ENCODE measurements at places on chromosomes 1 and 21.

DNA sequence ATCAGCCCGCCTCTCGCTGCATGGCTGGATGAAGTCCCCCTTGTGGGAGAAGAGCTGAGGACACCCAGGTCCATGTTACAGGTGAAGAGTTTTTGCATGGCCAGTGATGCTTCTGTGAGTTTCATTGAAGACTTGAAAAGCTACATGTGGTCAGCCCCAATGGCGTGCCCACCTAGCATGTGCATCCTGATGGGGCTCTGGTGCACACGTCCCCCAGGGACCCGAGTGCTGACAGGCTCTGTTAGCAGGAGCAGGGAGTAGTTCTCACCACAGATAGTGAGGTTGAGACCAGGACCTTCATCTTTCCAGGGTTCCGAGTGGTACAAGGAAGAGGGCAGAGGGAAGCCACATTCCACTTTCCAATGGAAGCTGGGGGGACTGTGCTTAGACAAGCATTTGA lies 184.8 kb upstream of the C1orf174 start:
- no peak for DNase-seq

DNA sequence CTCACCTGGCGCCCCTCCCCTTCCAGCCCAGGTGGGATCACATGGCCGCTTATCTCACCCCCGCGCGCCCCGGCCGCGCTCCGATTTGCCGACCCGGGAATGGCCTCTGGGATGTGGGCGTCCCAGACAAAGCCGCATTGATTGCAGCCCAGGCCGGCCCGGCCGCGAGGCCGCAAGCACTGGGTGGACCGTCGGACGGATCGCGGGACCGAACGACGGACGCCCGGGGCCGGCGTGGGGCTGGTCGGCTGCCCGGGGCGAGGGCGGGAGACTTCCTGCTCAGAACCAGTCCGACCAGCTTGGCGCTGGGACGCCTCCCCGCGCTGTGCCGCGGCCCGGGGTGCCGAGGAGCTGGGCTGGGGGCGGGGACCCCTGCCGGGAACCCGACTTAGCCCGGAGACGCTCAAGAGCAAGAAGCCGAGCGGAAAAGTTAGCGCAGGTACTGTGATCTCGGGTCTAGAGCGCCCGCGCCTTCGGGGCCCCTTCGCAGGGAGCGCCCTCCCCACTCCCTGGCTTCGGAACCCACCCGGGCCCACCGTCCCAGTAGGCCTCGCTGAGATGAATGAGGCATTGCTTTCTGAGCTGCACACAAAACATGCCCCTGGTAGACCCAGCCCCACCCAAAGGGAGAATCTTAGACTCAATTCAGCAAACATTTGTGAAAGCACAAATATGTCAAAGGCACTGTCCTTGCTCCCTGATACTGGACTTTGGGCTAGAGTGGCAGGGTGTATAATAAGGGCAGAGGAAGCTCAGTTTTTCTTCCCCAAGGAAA lies 415 bp upstream of the LAD1 start:
- DNase-seq: no peak

DNA sequence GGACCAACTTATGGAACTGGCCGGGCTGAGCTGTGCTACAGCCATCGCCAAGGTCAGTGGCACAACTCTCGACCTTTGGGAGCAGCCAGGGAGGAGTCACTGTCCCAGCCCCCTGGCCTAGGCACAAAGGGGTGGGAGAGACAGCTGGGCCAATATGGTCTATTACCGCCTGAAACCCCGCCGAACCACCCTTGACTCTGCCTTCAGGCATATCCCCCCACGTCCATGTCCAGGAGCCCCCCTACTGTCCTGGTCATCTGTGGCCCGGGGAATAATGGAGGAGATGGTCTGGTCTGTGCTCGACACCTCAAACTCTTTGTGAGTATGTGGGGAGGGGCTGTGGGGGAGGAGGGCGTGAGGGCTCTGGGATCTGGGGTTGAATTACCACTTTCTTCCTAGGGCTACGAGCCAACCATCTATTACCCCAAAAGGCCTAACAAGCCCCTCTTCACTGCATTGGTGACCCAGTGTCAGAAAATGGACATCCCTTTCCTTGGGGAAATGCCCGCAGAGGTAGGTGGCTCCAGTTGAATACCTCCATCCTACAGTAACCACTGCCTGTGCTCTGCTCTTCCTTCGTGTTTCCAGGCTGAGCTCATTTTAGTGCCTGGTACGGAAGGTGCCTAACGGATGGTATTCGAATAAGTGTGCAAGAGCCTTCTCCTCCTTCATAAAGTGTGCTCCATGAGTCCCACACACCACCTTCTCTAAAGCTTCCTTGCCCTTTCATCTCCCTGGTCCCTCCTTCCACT lies 758 bp downstream of the NAXE start:
- no peak for DNase-seq

GRCh38 chr1:148160048-148160342 lies 7.9 kb upstream of the NBPF11 start:
- DNase-seq: no peak

GRCh38 chr1:206892351-206892984 lies 4.8 kb upstream of the IL24 start:
- no peak for DNase-seq

DNA sequence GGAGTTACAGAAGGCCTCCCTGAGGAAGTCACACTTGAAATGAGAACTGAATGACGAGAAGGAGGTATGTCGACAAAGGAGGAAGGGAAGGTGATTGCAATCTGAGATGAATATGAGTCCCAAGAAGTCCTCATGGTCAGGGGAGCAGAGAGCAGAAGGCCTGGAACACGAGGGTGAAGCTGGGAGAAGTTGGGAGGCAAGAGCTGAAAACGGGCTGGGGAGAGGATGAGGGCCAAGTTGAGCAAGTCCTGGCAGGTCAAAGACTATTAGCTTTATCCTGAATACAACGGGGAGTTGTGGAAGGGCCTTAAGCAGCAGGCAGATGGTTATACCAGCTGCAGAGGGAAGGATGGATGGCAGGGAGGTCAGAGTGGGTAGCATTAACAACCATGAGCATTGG lies 89.5 kb downstream of the KCNJ15 start:
- no peak for DNase-seq

- DNase-seq: peak; percentile 15
These were observed 10.0 kb downstream of the LRRC53 start for GRCh38 chr1:74502432-74502831.

GRCh38 chr1:8822373-8823294 lies 5.2 kb upstream of the RERE start:
- peak; percentile 73 for DNase-seq

DNA sequence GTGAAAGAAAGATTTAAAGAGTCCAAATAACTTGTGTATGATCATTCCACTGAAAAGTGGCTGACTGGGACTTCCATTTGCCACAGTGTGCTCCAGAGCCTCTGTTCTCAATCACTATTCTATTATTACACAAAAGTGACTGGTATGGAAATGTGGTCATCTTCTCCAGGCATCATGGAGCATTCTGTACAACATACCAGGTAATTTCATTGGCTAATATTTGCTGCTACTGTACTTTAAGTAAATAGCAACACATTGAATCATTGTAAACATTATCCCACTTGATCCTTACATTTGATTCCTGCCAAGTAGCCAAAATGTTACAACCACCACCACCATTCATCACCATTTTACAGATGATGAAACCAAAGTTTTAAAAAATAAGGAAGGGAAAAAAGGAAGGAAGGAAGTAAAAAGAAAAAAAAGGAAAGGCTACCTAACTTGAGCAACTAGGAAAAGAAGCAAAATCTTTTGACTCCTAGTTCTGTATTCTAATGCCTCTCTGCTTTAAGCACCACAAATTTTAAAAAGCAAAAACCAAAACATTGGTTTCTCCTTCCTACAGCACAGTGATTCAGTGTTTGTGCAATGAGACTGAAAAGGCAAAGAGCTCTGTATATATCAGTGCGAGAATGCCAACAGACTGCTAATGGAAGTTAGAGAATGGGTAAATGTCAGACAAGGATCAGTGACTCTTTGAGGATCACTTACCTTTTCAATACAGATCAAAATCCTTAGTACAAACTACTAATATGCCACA lies 361.4 kb upstream of the PTBP2 start:
- no peak for DNase-seq

GRCh38 chr1:42784946-42785693 lies at the start of gene TMEM269:
TSS of gene TMEM269 (plus strand) at chr1:42784991. CDS start at chr1:42789894, 4,903 bp downstream.
- no peak for DNase-seq

- peak; percentile 57 for DNase-seq
These were observed 55.7 kb downstream of the GIPC2 start for GRCh38 chr1:78101514-78101913.

- no peak for DNase-seq
These were observed 126.8 kb downstream of the BEND5 start for GRCh38 chr1:48649880-48650279.

GRCh38 chr1:40252601-40253000 lies 4.9 kb downstream of the TMCO2 start:
- no peak for DNase-seq

DNA sequence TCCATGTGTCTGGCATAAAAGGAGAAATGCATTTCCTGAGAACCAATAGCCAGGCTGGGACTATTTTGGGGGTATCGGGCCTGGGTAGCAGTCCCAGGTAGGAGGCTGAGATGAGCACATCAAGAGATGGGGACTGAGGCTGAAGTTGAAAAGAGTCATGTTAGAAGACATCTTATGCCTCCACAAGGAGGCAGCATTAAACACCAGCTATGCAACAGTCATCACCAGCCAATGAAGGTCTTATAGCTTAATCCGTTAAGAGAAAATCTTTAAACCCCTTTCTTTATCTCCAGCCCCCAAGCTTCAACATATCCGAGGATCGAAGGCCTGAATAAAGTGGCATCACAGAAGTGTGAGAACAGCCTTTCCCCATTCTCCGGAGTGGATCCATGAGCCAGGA lies 640.7 kb upstream of the PTBP2 start:
- no peak for DNase-seq

- no peak for DNase-seq
These were observed 11.1 kb downstream of the IFFO2 start for GRCh38 chr1:18945401-18945849.

GRCh38 chr21:37915497-37915911 lies 753 bp downstream of the KCNJ6 start:
- DNase-seq: no peak

DNA sequence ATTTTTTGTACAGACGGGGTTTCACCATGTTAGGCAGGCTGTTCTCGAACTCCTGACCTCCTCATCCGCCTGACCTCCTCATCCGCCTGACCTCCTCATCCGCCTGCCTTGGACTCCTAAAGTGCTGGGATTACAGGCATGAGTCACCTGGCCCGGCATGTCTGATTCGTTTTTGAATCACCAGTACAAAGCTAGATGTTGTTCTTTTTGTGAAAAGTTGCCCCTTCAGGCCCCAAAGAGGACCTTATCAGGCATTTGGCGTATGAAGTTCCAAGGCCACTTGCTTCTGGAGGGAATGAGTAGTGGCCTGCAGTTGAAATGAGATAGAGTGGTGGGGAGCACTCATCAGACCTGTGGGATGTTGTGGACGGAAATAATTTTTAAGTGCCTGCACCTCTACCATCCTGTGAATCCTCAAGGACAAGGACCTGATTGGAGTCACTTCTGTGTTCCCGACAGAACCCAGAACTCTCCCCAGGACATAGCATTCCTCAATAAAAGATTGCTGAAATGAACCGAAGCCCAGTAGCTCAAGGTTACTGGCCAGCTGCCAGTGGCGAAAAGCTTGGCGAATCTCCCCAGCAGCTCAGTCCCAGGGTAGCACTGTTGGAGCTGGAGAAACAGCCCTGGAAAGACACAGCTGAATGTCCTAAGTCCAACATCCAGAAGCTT lies 50.1 kb downstream of the NDUFS5 start:
- no peak for DNase-seq

DNA sequence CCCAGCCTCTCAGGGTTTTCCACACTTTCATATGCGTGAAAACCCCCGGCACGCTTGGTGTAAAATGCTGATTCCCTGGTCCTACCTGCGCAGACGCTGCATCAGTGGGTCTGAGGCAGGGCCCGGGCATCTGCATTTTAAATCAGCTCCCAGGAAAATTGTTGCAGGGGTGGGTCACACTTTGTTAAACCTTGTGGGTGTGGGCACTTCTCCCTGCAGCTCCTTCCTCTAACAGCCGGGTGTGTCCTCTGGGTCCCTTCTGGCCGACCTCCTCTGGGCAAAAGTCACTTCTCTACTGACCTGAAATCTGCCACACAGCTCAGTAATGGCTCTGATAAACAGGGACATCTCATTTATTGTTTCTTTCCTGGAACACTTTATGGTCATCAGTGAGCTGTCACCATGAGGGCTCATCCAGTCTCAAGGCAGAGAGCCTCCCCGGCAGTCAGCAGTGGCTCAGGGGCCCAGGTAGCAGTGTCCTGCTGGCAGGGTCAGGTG lies 52.8 kb upstream of the TMPRSS2 start:
- DNase-seq: no peak

DNA sequence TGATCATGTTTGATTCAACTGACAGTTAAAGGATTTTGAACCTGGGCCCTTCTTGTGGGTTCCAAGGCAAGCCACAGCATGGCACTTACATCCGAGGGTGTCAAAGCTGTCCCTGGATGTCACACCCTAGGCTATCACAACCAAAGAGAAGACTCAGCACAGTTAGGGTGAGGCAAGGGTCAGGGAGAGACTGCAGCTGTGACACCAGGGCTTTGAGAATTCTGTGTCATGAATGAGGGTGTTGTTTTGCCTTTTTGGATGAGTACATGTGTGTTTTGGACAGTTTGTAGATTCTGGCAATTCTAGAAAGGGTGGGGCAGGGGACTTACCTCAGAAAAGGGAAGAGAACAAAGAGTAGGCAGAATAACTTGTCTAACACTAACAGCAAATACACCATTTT lies 37.8 kb upstream of the ZNF326 start:
- DNase-seq: no peak

DNA sequence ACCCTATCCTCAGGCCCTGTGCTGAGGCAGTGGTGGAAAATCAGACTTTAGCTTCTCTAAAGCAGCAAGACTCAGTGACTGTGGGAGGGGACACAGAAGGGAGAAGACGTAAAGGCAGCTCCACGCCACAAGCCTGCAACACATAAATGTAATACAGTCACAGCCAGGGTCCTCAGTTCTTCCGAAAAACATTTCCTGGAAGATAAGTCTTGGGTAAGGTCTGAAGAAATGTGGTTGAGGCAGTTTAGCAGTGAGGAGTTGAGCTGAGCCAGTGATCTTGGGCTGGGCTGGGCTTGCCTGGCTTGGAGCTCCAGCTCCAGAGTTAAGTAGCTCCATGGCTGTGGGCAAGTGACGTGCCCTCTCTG lies 127.8 kb upstream of the ADAR start:
- no peak for DNase-seq

GRCh38 chr1:32948390-32948722 lies 16.3 kb downstream of the RNF19B start:
- DNase-seq: no peak

DNA sequence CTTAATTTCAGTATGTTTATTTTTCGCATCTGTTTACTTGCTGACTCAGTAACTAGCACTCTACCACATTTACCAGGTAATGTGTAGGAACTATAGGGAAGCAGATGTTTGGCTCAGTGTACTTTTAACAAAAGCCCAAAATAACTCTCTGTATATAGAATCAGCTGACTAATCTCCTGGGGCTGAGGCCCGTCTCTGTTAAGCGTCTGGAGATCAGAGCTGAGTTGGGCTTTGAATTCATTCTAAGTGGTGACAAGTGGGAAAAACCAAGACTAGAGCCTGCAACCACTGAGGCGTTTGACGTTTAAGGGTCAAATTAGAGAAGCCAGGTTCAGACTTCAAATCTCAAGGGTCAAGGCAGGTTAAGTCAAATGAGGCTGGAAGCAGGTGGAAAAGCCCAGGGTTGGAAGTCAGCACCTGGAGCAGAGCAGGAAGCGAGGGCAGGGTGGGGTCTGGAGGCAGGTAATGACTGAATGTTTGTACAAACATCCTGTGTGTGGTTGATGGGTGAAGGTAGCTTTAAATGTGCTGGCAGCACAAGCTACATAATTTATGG lies 56.8 kb upstream of the LYST start:
- no peak for DNase-seq

- DNase-seq: no peak
These were observed 70.3 kb downstream of the TNFSF18 start for GRCh38 chr1:172980456-172980855.

- no peak for DNase-seq
These were observed 126.1 kb downstream of the NAV1 start for GRCh38 chr1:201665036-201665435.

Data from T1000 (cell line).